Brain pericyte (primary cell): ENCODE measurements at places on chromosomes 3 and 15.
A peak's percentile ranks its signal among the peaks of the same experiment; 100 is the strongest.

- DNase-seq, result peak; percentile 78
Measured at GRCh38 chr3:12679468-12679867, 15.6 kb upstream of the RAF1 start.

DNA sequence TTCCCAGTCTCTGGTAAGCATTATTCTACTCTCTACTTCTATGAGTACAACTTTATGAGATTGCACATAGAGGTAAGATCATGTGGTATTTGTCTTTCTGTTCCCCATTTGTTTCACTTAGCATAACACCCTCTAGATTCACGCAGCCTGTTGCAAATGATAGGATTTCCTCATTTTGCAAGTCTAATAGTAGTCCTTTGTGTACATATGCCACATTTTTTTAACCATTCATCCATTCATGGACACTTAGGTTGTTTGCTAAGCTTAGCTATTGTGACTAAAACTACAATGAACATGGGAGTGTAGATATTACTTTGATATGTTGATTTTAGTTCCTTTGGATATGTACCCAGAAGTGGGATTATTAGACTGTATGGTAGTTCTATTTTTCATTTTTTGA lies 717.9 kb upstream of the ALCAM start:
- no peak for DNase-seq

DNA sequence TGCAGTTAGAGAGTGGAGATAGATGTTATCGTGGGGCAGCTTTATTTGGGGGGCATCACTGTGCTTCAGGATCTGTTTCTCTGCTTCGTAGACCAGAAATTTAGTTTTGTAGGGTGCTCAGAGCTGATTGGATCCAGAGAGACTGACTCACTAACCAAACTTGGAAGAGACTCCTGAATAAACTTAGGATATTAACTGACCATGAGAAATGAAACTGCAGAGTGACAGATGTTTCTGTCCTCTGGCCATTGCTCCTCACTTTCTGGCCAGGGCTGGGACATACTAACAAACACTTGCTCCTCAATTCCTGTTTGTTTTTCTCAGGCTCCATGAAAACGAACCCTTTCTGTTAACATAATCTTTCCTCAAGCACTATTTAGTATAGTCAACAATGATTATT lies 4.3 kb downstream of the ZNF592 start:
- DNase-seq, result no peak

DNA sequence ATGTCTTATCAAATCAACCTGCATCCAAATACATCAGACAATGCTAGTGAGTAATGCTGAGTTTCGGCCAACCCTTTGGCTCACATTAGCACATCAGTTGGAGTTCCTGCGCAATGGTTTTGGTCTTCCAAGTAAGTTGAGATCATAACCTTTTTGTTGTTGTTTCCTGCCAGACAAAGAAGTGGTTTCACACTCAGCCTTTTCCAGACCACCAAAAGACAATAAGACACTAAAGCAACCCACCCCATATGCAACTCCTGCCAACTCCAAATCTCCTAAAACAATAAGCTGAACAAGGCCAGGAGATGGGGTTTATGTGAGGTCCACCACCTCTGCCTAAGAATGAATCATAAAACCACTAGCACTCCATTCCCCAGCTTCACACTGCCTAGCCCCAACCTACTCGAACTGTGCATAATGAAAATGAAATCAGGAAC lies 177.0 kb downstream of the ERC2 start:
- no peak for DNase-seq

- no peak for DNase-seq
Measured at GRCh38 chr15:69668963-69669362, 216.3 kb downstream of the RPLP1 start.

GRCh38 chr3:187743195-187744141 lies 1.8 kb downstream of the BCL6 start:
- no peak for DNase-seq
